ENCODE measurements at places on chromosomes 11 and 22.
A peak's percentile ranks its signal among the peaks of the same experiment; 100 is the strongest.

DNA sequence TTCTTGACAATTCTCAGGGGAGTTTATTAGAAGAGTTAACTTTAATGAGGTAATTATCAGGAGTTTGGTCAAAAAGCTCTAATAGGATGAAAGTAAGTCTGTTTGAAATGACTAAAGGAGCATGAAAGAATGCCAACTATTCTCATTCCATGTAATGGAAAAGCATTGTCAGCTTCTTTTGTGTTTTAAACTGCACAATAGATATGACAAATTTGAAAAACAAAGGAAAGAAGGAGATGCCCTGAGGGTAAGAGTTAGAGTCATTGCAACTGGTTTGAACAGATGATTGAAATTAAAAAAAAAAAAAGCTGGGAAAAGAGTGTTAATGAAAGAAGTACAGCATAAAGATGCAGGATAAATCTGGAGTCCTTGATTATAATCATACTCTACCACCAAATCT is 296.8 kb upstream of the FOLH1 start:
- no peak overlapping the region for H3K27ac ChIP-seq
- no peaks in the 10 kb centered on the region for H3K27me3 ChIP-seq
- no peak for DNase-seq

- DNase-seq: no peak
- no peaks in the 10 kb centered on the region for H3K27me3 ChIP-seq
These were observed 71.6 kb downstream of the C11orf58 start for GRCh38 chr11:16809886-16810668.

DNA sequence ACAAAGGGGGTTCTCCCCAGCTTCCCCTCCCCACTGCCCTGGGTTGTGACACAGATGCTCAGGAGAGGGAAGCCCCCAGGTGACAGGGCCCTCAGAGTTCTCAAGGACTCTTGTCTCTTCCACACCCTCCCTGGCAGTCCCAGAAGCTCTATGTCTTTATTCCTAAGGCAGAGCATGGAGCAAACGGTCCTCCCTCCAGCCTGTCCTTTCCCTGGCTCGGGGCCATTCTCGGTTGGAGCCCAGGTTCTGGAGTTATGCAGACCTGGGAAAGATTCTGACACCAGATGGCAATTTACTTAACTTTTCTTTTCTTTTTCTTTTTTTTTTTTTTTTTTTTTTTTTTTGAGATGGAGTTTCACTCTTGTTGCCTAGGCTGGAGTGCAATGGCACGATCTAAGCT is 186.6 kb downstream of the CEP164 start:
- no peak overlapping the region for H3K4me3 ChIP-seq
- peaks cover 15% of the 10 kb centered on the region for H3K4me1 ChIP-seq
- DNase-seq: no peak
- H3K27me3 ChIP-seq: no peaks in the 10 kb centered on the region
- H3K27ac ChIP-seq: no peak overlapping the region
- H3K36me3 ChIP-seq: no peaks in the 10 kb centered on the region

GRCh38 chr11:19345848-19346681 is 105.3 kb upstream of the E2F8 start:
- H3K36me3 ChIP-seq: no peaks in the 10 kb centered on the region
- no peak for DNase-seq
- no peak overlapping the region for H3K27ac ChIP-seq
- H3K27me3 ChIP-seq: peaks cover 21% of the 10 kb centered on the region

- peak within 1 kb of the TSS; percentile 99 for H3K27ac ChIP-seq
- no peak for DNase-seq
- H3K27me3 ChIP-seq: no peaks in the 10 kb centered on the region
- H3K36me3 ChIP-seq: no peaks in the 10 kb centered on the region
- peaks cover 45% of the 10 kb centered on the region for H3K4me1 ChIP-seq
These were observed at the start of gene SLC43A3 for GRCh38 chr11:57426929-57427726. SLC43A3 (minus strand) TSS chr11:57427121; CDS start chr11:57426172, 949 bp downstream.

DNA sequence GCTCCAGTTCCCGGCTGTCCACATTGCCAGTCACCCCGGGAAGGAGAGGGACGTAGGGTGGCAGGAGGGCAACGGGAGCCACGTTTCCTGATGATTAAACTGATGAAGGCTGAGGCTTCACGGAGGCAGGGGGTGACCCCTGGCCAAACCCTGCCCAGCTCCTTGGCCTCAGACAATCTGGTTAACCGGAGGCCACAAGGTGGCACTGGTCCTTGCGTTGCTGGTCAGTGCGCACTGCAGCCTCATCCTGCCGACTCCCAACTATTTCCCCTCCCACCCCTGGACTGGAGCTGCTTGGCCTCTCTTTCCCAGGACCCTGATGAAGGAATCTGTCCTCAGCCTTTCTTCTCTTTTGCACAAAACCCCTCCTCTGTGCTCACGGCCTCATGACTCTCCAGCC is 75.3 kb downstream of the PDE2A start:
- no peaks in the 10 kb centered on the region for H3K4me1 ChIP-seq
- H3K4me3 ChIP-seq: no peak overlapping the region
- H3K27ac ChIP-seq: no peak overlapping the region
- no peak for DNase-seq

DNA sequence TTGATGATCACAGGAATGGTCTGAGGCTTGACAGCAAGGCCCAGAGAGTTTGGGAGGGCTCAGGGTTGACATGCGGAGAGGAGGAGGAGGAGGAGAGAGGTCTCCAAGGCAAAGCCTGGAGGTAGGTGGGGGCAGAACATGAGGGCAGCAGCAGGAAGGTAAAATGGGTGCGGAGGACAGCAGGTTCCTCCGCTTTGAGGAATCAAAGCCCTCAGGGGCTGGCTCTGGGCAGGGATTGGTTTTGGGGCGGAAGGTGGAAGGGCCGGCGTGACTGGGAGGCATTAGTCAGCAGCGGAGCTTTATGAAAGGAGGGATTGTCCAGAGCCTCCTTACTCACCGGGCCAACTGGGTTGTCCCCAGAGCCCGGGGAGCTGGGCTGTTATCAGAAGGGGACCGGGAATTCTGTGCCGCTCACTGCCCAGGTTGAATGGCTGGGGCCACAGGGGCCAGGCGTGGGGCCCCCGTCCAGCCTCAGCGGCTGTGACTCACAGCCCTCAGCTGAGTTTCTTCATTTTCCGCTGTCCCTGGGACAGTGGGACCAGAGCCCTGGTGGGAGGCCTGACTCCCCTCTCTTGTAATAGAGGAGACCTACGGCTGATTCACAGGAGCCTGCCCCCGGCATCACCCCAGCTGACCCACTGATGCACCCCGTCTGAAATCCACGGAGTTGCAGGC is 36.2 kb downstream of the LIF start:
- peaks cover 80% of the 10 kb centered on the region for H3K4me1 ChIP-seq
- peak overlapping the region; percentile 62 for H3K27ac ChIP-seq

All from esophagus squamous epithelium (tissue), 5 donors.